ENCODE measurements at places on chromosomes 7 and 10.

DNA sequence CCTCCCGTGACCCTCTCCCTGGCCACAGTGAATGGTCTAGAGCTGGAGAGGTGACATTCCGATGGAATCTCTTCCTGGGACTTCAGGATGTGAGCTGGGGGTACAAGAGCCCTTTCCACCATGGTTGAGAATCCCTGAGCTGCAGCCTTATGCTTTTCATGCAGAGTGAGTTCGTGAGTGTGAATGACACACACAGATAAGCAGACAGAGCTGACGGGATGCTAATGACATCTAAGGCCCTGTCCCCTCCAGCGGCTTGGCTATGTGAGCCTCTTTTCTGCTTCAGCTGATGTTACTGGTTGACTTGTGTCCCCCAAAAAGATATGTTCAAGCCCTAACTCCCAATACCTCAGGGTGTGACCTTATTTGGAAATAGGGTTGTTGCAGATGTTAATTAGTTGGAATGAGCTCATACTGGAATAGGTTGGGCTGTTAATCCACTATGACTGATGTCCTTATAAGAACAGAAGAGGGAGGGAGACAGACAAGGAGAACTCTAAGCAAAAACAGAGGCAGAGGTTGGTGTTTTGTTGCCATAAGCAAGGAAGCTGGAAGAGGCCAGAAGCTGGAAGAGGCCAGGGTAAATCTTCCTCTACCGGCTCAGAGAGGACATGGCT is 111.1 kb upstream of the AFAP1L2 start:
- DNase-seq: no peak

DNA sequence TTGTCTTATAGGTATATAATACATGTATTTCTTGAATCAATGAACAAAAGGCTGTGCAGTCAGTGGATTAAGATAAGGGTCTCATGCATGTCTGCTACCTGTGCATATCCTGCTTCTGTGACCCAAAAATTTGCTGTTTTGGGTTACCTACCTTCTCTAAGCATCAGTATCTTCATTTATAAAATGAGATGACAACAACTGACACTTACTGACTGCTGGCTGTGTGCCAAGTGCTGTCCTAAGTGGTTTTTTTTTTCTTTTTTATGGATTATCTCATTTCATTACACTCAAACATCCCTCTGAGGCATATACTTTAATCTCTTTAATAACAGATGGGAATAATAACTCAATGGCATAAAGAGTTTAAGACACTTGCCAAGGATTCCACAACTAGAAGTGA is 2.1 kb downstream of the PDK4 start:
- peak; percentile 12 for DNase-seq

- no peak for DNase-seq
Observed at GRCh38 chr10:95254629-95255028, 36.2 kb downstream of the PDLIM1 start.

- peak; percentile 35 for DNase-seq
Observed at GRCh38 chr7:100888291-100888987, 1.1 kb downstream of the UFSP1 start.

DNA sequence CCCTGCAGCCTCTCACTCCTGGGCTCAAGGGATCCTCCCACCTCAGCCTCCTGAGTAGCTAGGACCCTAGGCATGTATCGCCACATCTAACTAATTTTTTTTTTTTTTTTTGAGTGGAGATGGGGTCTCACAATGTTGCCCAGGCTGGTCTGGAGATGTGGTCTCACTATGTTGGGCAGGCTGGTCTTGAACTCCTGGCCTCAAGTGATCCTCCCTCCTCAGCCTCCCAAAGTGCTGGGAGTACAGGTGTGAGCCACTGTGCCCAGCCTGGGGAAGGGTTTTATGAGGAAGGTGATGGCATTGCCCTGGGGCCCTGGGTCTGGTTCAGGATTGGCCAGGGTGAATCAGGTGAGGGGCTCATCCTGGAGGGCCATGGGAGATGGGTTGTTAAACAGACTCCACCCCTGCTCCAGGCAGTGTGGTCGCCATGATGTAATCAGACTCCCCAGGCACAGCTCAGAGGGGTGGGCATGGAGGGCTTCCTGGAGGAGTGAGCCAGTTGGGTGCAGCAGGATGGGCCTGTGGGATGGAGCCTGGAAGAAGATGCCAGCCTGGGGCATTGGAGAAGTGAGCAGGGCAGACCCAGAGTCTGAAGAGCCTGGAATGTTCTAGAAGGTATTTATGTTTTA is 82.7 kb downstream of the MYL10 start:
- no peak for DNase-seq

- DNase-seq: peak; percentile 39
Observed at GRCh38 chr7:38656968-38657367, 25.8 kb upstream of the AMPH start.

GRCh38 chr7:22444181-22444971 is 55.6 kb downstream of the STEAP1B start:
- DNase-seq: no peak

GRCh38 chr7:82257118-82257695 is 186.4 kb downstream of the CACNA2D1 start:
- DNase-seq: no peak

Data from hematopoietic multipotent progenitor cell treated with erythropoietin and hydrocortisone succinate and interleukin-3 and kit ligand, for 6 days (in vitro differentiated cells).